Activated CD4-positive, alpha-beta T cell treated with anti-CD3 and anti-CD28 coated beads for 4 hours (primary cell): ENCODE measurements at places on chromosomes 5 and 9.

- no peak for DNase-seq
Observed at GRCh38 chr9:108779551-108780325, 76.0 kb downstream of the ACTL7B start.

DNA sequence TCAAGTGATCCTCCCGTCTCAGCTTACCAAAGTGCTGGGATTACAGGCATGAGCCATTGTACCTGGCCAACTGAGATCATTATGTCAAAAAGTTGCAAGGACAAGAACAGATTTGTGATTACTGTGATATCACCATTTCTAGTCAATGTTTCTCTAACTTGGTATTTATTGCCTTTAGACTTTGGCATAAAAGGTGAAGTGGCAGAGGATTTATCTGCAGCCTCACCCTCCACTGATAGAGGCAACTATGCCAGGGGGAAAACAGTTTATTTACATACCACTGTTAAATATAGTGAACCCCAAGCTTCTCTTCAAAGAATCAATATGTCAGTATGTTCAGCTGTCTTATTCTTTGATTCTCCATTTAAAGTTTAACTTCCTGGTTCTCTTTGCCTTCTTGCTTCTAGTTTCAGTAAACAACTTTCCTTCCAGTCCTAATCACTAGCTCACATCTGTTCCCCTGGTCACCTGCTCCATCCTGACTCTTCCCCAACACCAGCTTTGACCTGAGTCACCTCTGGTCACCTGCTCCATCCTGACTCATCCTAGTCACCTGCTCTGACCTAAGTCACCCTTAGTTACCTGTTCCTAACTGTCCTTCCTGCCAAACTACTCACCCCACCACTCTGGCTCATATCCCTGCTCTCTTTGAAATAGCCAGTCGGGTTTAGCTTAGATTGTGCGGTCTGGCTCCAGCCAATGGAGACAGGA, 29.9 kb downstream of the SEMA6A start:
- no peak for DNase-seq

GRCh38 chr9:121700832-121701419, 49.5 kb downstream of the DAB2IP start:
- no peak for DNase-seq

DNA sequence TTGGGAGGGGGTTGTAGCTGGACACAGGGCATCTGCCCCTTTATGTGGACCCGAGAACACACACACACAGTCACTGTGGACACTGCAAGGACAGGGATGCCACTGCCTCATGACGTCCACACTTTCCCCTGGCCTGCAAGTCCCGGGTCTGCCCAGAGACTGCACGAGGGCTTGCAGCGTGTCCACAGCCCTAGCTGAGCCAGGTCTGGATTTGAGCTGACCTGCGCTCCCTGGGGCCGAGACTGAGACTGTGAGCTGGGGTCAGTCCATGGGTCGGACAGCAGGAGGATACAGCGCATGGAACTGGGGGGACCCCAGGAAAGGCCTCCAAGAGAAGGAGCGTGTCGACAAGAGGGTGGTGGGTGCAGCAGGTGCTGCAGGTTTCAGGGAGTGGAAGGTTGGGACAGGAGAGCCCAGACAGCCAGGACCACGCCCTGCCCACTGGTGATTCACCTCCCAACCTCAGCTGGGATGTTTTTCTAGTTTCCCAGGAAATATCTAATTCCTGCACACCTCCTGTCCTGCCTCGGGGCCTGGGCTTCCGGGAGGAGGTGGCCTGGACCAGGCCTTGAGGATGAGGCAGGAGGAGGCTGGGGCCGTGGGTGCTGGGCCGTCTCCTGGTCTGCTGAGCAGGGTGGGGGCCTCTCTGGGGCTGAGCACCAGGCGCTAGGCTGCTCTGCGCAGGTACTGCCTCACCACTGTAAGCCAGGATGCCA, 806 bp upstream of the RNF224 start:
- DNase-seq, result no peak

DNA sequence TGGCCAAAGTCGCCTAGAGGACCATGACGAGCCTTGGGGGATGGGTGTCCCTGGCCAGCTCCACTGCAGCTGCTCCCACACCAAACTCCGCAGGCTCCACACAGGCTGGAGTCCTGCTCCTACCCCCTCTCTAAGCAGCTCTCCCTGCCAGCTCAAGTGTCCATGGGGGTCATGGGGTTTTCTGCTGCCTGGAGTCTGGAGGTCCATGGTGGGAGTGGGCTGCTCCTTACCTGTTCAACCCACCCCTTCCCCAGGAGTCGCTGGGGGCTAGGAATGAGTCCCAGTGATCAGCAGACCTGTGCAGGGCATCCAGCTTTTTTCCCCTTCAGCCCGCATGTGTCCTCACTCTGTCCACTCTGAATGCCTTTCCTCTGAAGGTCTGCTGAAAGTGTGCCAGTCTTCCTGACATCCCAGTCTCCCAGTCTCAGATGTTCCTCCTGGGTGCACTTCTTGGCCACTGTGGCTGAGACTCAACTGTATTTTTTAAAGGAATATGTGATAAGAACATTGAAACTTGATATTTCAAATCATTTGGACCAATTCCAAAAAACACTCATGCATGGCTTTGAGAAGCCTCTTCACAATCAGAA, 261.3 kb upstream of the ANKH start:
- peak; percentile 1 for DNase-seq

DNA sequence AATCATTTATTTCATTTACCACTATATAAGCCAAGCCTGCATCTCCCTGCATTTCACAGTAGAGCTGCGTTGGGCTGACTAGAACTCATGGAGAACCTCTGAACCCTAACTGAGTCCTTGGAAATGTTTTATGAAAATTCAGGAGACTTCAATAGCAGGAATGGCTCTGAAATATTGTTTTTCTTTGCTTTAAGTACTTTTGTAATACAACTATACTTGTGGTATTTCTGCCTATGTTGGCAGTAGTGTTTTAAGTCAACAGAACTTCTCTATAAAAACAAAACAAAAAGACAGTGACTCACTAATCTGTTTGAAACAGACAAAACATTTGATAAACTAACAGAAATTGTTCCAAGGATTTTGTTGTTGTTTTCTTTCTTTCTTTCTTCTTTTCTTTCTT, 489.2 kb upstream of the MEF2C start:
- DNase-seq, result no peak

DNA sequence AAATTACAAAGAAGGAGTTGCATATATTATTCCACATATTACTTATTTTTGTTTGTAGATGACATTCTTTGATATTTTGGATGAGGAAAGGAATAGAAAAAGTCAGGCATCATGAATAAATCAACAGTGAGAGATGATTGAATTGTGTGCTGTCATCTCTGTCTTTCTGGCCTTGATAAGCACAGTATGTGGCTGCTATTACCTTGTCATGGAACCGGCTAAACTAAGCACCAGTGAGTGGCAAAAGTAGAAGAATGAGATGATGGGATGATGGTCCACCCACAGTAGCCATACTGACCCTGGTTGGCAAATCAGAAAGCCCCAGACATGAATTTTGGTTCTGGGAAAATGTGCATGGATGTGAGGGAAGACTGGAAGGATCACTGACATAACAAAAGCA, 361.2 kb upstream of the DMAC1 start:
- no peak for DNase-seq

DNA sequence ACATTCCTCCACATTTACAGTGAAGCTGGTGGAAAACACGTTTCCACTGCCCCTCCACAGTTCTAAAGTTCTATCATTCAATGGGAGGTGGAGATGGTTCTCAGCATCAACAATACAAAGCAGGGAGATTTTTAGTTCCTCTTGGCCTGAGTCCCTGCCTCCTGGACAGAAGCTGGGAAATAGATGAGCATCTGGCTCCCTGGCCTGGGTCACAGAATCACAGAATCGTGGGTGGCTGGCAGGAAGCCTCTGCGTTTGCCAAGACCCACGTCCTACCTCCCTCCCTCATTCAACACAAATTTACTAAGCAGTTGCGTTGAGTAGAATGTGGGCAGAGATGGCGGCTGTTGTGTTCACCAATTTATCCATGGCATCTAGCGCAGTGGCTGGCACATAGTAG, 5.2 kb upstream of the PPARGC1B start:
- DNase-seq, result no peak

GRCh38 chr5:148927307-148927946, 101.0 kb downstream of the ADRB2 start:
- no peak for DNase-seq

DNA sequence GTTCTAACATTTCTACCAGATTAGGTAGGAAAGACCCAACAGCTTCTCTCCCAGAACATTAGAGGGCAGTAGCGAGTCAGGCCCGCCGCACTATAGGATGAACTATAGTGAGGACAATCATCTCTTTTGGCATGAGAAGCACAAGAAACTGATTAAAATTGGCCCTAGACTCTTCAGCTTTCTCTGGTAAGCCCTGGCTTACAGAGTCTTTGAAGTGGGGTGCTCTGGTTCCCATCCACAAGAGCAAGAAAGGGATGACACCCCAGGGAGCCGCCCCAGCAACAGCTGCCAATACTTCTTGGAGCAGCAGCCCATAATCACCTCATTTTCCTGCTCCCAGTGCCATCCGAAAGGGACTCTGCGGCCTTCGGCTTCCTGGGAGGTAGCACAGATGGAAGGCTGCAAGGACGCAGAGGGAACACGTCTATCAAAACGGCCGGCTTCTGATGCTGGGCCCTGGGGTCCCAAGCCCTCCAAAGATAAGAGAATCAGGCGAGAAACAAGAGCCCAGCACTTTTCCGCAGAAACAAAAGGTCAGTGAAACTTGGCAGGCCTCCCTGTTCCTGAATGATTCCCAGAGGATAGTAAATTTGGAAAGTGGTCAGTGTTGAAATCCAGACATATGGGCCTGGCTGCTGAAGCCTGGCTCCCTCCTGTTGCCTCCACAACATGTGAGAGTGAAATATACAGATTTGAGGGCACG, 69.3 kb downstream of the HSD17B3 start:
- DNase-seq, result peak; percentile 13

- no peak for DNase-seq
Observed at GRCh38 chr9:138072897-138073296, 195.3 kb downstream of the CACNA1B start.

DNA sequence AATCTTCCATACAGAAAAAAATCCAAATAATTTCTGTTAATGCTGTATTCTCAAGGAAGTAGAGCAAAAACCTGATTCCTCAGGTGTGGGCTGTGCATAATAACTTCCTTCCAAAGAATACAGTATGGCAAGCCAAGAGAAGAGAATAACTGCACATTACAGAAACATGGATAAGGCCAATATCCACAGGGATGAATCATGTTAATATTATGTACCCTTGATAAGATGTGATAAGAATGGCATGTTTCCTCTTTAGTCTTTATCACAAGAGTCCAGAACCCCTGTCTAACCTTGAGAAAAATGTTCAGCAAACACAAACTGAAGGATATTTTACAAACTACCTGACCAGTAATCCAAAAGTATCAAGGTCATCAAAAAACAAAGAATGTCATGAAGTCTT, 795.8 kb downstream of the SEMA5A start:
- no peak for DNase-seq

DNA sequence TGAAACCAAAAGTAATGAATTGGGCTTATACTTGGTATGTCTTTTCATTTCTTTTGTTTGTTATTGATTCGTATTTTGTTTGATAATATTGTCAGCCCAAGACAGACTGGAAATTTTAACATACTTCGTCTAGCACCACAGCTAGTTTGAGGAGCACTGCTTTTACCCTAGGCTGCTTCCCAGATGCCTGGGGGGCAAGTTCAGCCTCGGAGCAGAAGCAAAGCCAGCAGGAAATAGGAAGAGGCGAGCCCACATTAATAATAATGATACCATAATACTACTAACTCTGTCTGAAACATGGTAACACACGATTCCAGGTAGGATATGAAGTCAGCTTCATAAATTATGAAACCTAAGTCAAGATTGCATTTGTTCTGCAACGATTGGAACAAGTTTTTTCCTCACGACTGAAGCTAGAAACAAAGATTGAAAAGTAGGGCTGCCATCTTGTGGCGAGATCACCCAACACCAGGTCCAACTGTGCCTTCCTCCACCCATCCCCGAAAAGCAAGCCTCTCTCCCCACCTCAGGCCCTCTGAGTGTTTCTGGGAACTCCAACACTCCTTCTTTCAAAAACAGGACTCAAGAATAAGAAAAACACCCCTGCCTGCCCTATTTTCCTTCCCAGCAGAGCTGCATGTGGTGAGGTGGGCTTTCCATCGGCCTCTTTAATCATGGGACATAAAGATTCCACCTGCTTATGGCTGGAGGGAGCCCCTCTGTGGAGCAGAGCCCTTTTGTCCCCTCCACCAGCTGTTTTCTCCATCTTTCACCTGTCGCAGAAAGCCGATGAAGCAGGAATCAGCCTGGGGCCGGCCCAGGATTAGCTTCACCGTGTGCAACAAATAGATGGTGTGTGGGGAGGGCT, 236.4 kb downstream of the CAAP1 start:
- no peak for DNase-seq

DNA sequence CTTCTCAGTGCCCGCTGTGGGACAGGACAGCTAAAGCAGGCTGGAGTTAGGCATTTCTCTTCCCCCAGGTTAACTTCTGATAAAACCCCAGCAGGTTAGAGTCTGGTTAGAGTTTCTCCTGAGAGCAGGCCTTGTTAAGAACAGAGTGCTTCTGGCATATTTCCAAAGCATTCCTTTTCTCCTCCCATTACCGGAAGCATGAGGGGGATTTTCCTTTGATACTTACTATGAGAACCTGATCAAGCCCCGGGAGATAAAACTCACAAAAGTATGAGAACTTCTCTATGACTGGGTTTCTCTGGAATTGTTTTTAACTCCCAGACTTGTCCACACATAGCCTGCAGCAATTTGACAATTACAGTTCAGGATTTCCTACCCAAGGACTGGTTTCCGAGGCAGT, 77.4 kb upstream of the MAST4 start:
- no peak for DNase-seq

- DNase-seq, result no peak
Observed at GRCh38 chr5:172550996-172551395, 90.1 kb upstream of the NEURL1B start.

DNA sequence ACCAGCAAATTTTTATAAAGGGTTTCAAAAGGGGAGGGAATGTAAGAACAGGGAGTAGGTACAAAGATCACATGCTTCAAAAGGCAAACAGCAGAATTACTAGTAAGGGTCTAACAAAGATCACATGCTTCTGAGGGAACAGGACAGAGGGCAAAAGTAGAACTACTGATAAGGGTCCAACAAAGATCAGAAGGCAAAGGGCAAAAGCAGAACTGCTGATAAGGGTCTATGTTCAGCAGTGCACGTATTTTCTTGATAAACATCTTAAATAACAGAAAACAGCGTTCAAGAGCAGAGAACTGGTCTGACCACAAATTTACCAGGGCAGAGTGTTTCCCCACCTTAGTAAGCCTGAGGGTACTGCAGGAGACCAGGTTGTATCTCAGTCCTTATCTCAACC, 469.5 kb upstream of the PIK3R1 start:
- no peak for DNase-seq

DNA sequence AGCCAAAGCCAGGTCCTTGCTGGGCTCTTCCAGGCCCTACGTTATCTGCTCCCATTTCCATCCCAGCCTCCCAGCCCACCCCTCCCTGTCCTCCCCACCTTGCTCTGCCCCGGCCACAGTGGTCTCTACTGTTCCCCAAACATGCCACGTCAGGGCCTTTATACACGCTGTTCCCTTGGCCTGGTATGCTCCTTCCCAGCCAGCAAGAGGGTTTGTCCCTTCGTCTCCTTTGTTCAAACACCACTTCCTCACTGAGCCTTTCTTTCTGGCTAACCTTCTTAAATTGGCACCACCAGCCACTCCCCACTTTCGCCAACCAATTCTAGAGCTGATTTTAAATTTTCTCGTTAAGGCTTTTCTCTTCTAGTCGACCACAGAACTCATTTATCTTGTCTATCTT, 9.8 kb downstream of the SH2D3C start:
- no peak for DNase-seq

GRCh38 chr5:9059920-9060691, 485.8 kb downstream of the SEMA5A start:
- DNase-seq, result no peak
